ENCODE measurements at places on chromosomes 7 and 10.

GRCh38 chr7:36131499-36131898, 21.6 kb upstream of the EEPD1 start:
- DNase-seq, result no peak

GRCh38 chr10:124997306-124997705, 55.4 kb downstream of the ZRANB1 start:
- no peak for DNase-seq

DNA sequence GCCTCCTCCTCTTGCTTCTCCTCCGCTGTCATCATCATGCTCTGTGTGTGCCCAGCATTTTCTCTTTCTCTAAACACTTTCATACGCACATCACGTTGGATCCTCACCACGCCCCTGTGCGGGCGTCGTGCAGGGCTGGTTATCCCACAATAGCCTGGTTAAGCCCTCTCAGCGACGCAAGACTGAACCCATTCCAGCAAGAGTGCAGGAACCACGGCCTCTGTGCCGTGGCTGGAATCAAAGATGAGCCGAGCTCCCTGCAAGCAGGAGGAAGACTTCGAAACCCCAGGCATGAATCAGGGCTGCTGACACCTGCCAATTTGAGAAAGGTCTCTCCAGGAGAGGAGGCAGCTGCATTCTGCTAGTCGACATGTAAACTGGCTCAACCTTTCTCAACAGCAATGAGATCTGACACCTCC, 74.8 kb upstream of the FOXK1 start:
- DNase-seq, result no peak

DNA sequence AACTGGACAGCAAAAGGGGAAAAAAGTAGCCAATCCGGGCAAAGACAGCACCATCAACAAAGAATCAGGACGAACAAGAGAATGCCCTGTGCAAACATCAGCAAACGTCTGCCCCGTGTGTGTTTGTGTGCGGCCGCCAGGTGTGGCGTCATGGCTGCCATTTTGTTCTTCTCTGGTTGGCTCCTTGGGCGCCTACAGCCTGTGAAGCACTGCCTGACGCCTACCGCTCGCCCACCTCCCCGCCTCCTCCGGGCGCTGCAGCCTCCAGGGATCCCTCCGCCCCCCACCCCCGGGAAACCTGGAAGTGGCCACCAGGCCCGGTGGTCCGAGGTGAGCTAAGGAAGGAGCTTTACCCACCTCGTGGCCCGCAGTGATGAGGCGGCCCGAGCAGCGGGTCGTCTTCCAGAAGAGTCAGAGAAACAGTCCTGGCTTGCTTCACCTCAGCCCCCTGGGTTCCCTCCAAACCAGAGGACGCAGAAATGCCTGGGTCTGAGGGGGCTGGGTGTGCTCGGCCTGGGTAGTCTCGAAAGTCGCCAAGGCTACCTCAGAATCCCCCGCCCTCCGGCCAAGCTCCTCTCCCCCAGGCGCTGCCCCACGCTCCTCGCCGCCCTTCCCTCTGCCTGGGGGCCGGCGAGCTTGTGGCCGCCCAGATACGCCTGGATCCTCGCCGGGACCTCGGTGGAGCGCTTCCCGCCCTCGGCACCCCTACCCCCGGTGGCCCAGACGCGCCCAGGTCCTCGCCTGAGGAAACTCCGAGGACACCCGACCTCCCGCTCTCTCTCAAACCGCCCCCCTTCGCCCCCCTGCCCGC, 61.8 kb upstream of the IL6 start:
- no peak for DNase-seq

DNA sequence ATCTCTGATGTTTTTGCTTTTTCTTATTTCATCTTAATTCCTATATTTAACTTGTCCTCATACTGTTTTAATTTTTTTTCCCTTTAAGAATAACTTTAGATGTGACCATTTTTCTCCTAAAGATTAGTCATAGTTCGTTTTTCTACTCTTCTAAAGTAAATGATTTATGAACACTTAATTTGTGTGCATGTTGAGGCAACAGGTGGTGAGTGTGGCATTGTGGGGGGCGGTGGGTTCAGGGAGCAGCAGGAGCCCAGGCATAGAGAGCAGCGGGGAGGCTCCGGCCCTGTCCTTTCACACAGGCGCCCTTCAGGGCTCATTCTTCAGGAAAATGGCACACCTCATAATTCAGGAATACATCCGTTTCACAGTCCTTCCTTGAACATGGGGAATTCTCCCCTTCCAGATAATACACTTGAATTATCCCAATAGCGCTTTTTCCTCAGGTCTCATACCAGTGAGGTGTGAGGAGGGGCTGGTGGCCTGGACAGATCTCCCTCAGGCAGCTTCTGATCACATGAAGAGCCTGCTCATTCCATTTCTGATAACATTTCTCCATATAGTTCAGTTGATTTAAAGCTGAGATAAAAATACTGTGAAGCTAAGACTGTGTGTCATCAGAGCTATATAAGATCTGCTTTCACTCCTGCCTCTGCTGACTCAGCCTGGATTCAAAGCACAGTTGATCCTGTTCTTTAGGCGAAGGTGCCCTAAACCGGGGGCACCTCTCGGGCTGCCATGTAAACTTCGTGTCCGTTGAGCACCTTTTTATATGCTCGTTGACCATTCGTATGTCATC, 40.2 kb downstream of the CUL1 start:
- no peak for DNase-seq

GRCh38 chr7:149007611-149008010, 20.7 kb downstream of the PDIA4 start:
- no peak for DNase-seq

- DNase-seq, result no peak
These were observed 192.3 kb downstream of the EMX2 start for GRCh38 chr10:117734731-117735405.

DNA sequence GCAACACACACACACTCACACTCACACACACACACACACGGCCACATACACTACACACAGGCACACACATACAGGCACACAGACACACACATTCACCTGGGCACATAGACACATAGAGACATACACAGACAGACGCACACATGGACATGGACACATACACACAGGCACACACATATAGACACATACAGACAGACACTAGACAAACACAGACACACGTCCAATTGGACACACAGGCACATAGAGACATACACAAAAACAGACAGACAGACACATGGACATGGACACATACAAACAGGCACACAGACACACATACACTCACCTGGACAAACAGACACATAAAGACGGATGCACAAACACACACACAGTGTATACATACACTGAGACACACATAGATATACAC, 21.7 kb upstream of the ACTR3B start:
- no peak for DNase-seq

DNA sequence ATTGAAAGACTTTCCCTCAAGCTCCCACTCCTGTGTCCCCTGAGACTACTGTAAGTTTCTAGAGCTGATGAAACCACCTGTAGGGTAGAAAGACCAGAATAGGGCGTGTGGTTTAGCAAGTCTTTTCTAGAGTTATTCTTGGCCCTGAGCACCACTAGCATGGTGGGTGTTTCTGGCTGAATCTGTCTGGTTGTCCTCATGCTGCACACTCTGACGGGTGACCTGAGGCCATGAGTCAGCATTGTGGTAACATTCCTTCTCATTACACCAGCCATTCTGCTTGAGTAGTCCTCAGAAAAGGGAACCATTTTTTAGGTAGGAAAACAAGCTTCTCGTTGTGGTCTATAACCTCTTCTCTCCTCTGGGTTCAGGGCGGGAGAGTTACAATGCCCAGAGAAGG, 250.3 kb downstream of the SNX13 start:
- no peak for DNase-seq

DNA sequence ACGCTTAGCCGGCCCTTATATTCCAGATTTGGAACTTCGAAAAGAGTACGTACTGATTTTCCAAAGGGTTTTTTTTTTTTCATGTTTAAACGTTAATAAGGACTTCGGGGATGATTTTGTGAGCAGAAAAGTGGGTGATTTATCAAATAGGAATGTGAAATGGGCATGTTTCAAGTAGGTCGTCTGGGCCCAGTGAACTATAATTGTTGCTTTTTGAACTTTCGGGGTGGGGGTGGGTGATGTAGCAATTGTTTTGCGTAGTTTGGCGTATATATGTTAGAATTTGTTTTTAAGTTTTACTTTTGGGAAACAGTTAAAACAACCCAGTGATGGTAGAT, 299 bp upstream of the PBLD start:
- no peak for DNase-seq

DNA sequence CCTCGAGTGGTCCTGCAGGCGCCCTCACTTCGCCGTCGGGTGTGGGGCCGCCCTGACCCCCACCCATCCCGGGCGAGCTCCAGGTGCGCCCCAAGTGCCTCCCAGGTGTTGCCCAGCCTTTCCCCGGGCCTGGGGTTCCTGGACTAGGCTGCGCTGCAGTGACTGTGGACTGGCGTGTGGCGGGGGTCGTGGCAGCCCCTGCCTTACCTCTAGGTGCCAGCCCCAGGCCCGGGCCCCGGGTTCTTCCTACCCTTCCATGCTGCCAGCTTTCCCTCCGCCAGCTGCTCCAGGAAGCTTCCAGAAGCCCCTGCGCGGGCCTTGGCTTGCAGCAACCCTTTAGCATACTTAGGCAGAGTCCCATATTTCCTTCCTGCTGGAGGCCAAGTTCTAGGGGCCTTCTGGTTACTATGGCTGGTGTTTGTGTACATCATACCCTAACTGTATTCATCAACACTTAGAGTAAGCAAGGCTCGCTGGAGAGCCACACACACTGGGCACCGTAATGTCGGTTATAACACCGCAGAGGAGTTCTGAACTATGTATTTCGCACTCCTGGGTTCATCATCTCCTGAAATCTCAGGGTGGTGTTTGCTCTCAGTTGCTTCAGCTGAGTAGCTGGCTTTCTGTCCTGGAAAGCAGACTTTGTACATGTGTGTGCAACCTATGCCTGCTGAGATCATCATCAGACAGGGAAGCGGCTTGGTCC, 471 bp downstream of the MGMT start:
- no peak for DNase-seq

DNA sequence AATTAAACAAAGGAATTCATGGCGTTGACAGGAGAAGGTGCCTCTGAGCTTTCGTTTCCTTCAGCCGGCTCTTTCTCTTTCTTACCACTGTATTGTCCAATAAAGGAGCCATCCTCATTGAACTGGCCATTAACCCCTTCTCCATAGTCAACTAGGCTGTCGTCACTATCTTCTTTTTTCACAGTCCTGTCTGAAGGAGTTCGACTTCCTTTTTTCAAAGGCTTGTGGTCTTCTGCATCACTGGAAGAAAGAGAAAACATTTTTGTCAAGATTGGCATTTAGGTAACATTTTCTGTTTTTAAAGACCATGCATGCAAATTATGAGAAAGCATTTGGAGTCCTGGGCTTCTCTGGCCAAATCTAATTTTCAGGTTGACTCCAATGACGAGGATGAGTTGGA, 19.7 kb upstream of the LAMB4 start:
- no peak for DNase-seq

- DNase-seq, result no peak
These were observed 59.2 kb downstream of the FOXL3 start for GRCh38 chr7:348962-349743.

GRCh38 chr7:98196706-98197605, 14.3 kb upstream of the BHLHA15 start:
- no peak for DNase-seq

- no peak for DNase-seq
These were observed 34.8 kb upstream of the PURB start for GRCh38 chr7:44920119-44920518.

GRCh38 chr10:124597846-124598165, 136.2 kb downstream of the LHPP start:
- no peak for DNase-seq

DNA sequence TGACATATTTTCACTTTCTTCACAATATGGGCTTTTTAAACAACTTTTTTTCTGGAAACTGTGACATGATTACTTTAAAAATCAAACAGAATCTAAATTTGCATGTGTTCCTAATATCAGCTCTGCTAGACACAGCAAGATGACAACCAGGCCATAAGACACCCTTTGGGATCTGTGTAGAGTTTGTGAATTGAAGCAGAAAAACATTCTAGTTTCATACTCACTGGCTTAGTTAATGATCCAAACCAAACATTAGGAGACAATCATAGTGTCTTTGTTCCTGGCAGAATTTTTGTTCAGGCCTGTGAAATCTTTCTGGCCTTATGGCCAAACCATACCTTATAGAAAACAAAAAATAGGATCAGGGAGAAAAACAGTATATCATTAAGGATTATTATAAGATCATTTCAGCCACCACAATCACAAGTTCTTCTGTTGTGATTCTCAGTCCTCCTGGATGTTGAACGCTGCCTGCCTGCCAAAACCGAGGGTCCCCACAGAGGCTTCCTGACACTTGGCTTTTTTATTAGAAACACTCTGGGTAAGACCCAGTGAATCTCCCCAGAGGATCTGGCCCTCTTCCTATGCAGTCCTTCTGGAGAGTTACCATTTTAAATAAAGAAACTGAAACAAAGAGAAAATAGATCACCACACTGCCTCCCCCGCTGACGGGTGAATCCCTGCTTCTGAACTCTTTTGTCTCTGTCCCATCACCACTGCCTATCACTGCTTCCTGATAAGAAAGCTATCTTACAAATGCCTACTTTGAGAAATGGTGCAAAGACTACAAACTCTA, 79.2 kb upstream of the PPP1R3C start:
- no peak for DNase-seq

DNA sequence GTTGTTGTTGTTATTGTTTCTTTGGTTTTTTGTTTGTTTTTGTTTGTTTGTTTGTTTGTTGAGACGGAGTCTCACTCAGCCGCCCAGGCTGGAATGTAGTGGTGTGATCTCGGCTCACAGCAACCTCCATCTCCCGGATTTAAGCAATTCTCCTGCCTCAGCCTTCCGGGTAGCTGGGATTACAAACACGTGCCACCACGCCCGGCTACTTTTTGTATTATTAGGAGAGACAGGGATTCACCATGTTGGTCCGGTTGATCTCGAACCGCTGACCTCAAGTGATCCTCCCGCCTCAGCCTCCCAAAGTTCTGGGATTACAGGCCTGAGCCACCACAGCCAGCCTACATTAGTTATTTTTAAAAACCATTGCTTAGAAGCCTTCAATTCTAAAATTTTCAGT, 45.0 kb downstream of the FOXP2 start:
- DNase-seq, result no peak

DNA sequence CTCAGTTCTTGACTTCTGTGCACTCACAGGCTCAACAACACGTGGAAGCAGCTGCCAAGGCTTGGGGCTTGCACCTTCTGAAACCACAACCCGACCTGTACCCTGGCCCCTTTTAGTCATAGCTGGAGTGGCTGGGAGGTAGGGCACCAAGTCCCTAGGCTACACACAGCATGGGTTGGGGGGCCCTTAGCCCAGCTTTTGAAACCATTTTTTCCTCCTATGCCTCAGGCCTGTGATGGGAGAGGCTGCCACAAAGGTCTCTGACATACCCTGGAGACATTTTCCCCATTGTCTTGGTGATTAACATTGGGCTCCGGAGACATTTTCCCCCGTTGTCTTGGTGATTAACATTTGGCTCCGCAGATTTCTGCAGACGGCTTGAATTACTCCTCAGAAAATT, 38.6 kb downstream of the RALA start:
- DNase-seq, result no peak

- DNase-seq, result no peak
These were observed 223.7 kb downstream of the BUB3 start for GRCh38 chr10:123377883-123378282.

DNA sequence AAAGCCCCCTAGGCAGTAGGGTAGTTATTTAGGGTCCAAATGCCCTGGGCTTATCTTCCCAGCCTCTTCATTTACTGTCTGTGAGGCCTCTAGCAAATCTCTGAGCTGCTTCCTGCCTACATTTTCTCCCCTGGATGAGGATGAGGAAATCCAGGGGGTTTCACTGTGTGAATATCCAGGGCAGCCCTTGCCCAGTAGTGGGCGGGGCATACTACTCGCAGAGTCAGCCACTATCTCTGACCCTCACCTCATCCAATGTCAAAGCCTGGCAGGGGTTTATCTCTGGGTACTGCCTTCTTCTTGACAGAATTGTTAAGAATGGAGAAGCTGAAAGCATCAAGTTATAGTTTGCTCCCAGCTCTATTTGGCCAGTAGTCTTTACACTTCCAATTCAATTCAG, 48.9 kb downstream of the CUZD1 start:
- DNase-seq, result no peak
